ENCODE measurements at places on chromosomes 1 and 21.

GRCh38 chr1:101165954-101166353, 70.9 kb upstream of the S1PR1 start:
- no peaks in the 10 kb centered on the region for H3K36me3 ChIP-seq
- H3K4me1 ChIP-seq, result no peaks in the 10 kb centered on the region
- no peak for DNase-seq
- H3K4me3 ChIP-seq, result no peak overlapping the region
- H3K27me3 ChIP-seq, result no peaks in the 10 kb centered on the region

DNA sequence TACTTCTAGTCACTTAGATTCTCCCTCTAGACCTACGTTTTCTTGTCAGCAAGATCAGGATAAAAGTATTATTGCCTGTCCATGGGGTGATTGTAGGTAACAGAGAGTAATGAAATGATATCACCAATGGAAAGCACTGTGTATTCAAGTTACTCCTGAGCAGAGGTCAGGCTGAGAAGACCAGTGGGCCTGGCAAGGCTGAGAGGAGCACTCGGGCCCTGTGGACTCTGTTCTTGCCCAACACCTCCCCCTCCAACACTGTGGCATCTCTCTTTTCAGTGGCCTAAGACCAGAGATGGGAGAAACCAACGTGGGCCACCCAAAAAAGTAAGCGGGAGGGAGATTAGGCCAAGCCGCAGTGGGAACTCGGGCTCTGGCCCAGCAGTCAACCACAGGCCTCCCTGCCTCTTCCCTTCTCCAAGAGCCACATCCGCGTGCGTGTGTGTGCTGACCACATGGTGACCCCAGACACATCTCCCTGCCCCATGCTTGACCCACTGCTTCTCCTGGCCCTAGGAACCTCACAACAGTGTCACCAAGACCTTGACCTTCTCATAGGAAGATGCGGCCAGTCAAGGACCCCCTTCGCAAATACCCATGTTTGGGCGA, 12.3 kb downstream of the RORC start:
- H3K27ac ChIP-seq, result no peak overlapping the region
- no peak overlapping the region for H3K4me3 ChIP-seq
- no peaks in the 10 kb centered on the region for H3K36me3 ChIP-seq
- peaks cover 4% of the 10 kb centered on the region for H3K4me1 ChIP-seq
- no peak for DNase-seq

- H3K36me3 ChIP-seq, result no peaks in the 10 kb centered on the region
- no peak overlapping the region for H3K4me3 ChIP-seq
- H3K27ac ChIP-seq, result no peak overlapping the region
- H3K27me3 ChIP-seq, result peaks cover 33% of the 10 kb centered on the region
- DNase-seq, result no peak
Observed at GRCh38 chr1:58571616-58572015, 5.4 kb downstream of the TACSTD2 start.

DNA sequence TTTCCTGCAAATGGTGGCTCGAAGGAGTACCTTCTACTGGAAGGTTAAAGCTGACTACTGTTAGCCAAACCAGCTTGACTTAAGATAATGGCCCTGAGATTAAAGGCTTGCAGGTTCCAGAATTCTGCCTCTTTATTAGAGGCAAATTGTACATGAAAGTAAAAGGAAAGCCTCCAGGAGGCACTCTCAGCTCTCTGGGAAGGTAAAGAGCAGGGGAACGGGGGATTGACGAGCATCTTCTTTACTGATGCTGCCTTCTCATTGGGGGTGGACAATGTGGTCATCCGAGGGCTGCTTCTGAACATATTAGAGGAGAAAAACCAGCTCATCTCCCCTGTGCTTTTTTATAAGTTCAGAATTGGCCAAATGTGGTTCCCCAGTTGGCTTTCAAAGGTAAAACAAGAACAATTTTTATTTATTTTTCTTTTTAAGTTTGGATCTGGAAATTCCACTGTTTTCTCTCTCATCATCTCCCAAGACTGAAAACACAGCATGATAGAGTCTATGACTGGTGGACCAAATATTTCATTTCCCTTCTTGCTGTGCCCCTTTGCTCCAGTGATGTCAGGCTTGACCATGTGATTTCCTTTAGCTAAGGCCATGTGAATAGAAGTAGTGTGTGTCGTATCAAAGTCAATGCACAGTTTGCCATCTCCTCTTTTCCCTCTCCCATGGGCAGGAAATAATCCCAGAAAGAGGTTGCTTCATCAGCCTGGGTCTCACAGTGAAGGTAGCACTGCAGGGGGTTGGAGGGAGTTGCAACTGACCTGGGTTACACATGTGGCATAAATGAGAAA, 292.7 kb downstream of the PRDM2 start:
- H3K4me1 ChIP-seq, result no peaks in the 10 kb centered on the region
- H3K36me3 ChIP-seq, result no peaks in the 10 kb centered on the region
- H3K4me3 ChIP-seq, result no peak overlapping the region
- H3K27ac ChIP-seq, result no peak overlapping the region

GRCh38 chr1:7656557-7657215, 114.4 kb upstream of the VAMP3 start:
- no peak overlapping the region for H3K27ac ChIP-seq
- H3K4me1 ChIP-seq, result peaks cover 24% of the 10 kb centered on the region
- no peaks in the 10 kb centered on the region for H3K27me3 ChIP-seq
- H3K36me3 ChIP-seq, result peaks cover 25% of the 10 kb centered on the region
- no peak for DNase-seq

GRCh38 chr1:36803868-36804570, 230.3 kb downstream of the GRIK3 start:
- peaks cover 45% of the 10 kb centered on the region for H3K36me3 ChIP-seq
- no peak for DNase-seq
- H3K27me3 ChIP-seq, result no peaks in the 10 kb centered on the region
- no peak overlapping the region for H3K4me3 ChIP-seq
- no peak overlapping the region for H3K27ac ChIP-seq

- H3K4me1 ChIP-seq, result no peaks in the 10 kb centered on the region
- no peak overlapping the region for H3K4me3 ChIP-seq
- no peak for DNase-seq
- no peaks in the 10 kb centered on the region for H3K27me3 ChIP-seq
Observed at GRCh38 chr1:184568148-184568547, 181.3 kb downstream of the C1orf21 start.

DNA sequence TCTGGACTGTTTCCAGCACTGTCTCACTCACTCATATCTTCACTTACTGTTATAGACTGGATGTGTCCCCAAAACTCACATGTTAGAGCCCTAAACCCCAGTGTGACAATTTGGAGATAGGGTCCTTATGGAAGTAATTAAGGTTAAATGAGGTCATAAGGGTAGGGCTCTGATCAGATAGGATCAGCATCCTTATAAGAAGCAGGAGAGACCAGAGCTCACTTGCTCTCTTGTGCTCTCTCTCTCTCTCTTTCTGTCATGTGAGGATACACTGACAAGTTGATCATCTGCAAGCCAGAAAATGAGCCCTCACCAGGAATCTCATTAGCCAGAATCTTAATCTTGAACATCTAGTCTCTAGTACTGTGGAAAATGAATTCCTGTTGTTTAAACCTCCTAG, 23.4 kb downstream of the TNR start:
- no peaks in the 10 kb centered on the region for H3K27me3 ChIP-seq
- DNase-seq, result no peak
- no peak overlapping the region for H3K27ac ChIP-seq
- H3K4me3 ChIP-seq, result no peak overlapping the region
- peaks cover 11% of the 10 kb centered on the region for H3K4me1 ChIP-seq

DNA sequence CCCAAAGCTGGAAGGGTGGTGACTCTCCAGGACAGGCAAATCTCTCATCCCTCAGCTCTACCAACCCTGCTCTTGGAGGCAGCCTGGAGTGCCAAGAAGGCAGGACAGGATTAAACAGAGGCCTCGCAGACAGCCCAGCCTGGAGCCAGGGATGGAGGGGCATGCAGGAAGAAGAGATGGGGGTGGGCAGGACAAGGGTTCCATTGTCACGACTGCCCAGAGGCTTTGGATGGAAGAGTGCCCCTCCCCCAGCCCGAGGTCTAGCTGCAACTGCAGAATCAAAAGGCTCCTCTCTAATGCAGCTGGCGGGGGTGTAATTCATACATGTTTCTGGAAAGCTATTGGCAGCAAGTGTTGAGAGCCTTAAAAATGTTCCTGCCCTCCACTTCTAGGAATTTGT, 8.8 kb downstream of the RAB7B start:
- no peaks in the 10 kb centered on the region for H3K27me3 ChIP-seq
- H3K4me3 ChIP-seq, result no peak overlapping the region
- H3K36me3 ChIP-seq, result no peaks in the 10 kb centered on the region
- H3K4me1 ChIP-seq, result peaks cover 22% of the 10 kb centered on the region
- peak overlapping the region; percentile 84 for H3K27ac ChIP-seq
- DNase-seq, result peak; percentile 63

GRCh38 chr1:87937831-87938395, 609.2 kb downstream of the LMO4 start:
- H3K4me1 ChIP-seq, result no peaks in the 10 kb centered on the region
- no peak for DNase-seq
- H3K27ac ChIP-seq, result no peak overlapping the region
- H3K36me3 ChIP-seq, result no peaks in the 10 kb centered on the region
- H3K4me3 ChIP-seq, result no peak overlapping the region

DNA sequence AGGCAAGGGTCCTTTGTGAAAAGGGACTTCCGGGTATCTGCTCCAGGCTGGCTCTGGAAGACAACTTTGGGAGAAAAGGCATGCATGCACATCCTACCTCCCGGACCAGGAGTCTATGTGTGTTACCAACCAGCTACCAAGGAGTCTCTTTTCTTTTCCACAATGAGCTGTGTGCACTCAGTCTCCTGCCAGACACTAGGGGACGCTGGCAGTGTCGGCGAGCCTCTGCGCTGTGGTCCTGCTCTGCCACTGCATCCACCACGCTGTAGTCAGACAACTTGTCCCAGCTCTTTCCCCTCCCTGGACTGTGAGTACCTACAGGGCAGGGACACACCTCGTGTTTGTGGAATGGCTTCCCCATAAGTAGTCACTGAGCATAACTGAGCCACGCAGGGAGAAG, 5.1 kb upstream of the SSR2 start:
- H3K4me1 ChIP-seq, result peaks cover 4% of the 10 kb centered on the region
- no peak overlapping the region for H3K27ac ChIP-seq
- no peak overlapping the region for H3K4me3 ChIP-seq
- peak; percentile 42 for DNase-seq

GRCh38 chr1:153525088-153525728, 10.6 kb downstream of the S100A6 start:
- no peak overlapping the region for H3K4me3 ChIP-seq
- H3K36me3 ChIP-seq, result no peaks in the 10 kb centered on the region
- peak; percentile 34 for DNase-seq
- H3K27ac ChIP-seq, result no peak overlapping the region

DNA sequence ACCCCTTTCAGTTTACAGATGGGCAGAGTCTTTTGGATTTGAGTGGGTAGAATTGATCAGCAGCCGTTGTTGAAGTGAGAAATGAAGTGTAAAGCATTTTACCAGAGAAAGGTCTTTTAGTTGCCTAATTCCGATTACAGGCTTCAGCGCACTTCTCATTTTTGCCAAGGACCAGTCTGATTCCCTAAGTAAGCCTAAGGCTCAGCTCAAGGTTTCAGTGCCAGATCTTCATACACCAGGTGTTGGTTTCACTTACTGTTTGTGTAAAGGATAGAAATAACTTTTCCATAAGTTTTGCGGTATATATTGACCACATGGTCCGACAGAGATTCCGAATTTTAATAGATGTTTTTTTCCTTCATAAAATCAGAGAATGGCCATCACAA, 83.9 kb upstream of the BMP8A start:
- no peaks in the 10 kb centered on the region for H3K27me3 ChIP-seq
- DNase-seq, result no peak
- peak overlapping the region; percentile 95 for H3K27ac ChIP-seq

DNA sequence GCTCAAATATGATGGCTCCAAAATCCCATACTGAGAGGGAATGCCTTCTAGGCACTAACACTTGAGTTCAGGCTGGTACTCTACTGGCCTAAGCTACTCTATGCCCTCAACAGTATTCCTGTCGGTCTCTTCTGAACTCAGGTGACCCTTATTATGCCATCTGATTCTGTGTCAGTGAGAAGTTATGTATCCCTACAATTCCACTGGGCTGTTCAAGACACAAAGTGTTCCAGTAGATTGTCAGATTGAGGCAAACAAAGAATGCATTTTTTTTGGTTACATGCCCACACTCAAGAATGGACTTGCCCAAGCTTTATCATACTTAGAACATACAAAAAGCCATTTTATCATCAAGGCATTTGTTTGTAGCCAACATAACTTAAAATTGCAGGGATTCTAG, 553.8 kb upstream of the PRMT6 start:
- no peaks in the 10 kb centered on the region for H3K36me3 ChIP-seq
- DNase-seq, result no peak
- no peak overlapping the region for H3K4me3 ChIP-seq
- H3K27me3 ChIP-seq, result no peaks in the 10 kb centered on the region

Measured in spinal cord (tissue), 10 donors.